T follicular helper cell (primary cell): ENCODE measurements at places on chromosomes 3 and 15.

DNA sequence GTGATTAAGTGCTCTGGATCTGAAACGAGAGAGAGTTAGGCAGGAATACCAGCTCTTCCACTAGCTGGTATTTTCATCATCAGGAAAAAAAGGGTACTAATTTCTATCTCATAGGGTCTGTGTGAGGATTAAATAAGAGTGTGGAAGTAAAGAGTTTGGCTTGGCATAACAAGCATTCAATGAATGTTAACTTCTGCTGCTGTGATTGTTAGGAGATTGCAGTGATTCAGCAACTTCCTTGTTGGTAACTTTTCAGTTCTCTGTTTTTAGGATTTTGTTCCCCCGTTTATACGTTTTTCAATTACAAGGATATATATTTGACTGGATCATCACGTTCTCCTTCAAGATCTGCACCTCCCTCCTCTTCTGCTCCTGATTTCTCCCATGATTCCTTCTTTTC lies 65.9 kb upstream of the MYO5C start:
- DNase-seq = no peak

DNA sequence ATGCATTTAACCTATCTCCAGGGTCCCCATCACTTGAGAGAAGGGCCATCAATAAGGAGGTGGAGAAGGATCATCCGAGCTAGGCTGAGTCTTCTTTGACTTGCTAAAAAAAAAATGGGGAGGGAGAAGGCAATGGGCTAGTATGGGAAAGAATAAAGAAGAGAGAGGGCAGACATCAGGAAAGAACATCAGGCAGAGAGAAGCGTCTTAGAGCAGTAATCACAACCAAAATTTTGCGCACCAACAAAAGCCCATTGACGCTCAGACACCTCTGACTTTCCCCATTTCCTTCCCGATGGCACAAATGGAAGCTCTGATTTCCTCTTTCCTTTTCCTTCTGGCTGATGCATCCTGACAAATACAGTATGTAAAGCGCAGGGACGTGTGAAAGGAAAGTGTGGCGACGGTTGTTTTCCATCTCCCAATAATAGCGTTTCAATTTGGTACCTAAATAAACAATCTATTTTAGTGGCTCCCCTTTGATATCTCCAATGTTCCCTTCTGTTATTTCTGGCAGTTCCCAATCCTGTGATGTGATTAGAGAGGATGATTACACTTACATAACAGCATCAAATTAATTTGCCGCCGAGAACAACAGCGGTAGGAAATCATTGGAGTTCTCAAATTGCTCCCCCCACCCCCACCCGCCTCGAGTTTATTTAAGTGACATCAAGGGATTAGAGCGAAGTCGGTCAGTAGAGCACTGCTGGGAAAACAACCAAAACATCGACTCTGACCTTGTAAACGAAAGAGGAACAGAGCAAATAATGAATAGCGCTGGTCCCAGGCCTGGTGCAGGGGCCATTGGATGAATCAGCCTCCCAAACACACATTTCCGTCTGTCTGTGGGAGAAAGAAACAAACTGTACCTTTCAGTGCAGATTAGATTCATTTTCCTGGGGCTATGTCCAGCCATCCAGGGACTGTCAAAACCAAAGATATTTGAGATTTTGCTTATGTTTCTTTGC lies 273.3 kb upstream of the ICE2 start:
- DNase-seq = no peak

- DNase-seq = no peak
Observed at GRCh38 chr15:49155834-49156627, 632 bp upstream of the COPS2 start.

- no peak for DNase-seq
Observed at GRCh38 chr15:71853543-71853942, 43.2 kb downstream of the NR2E3 start.

DNA sequence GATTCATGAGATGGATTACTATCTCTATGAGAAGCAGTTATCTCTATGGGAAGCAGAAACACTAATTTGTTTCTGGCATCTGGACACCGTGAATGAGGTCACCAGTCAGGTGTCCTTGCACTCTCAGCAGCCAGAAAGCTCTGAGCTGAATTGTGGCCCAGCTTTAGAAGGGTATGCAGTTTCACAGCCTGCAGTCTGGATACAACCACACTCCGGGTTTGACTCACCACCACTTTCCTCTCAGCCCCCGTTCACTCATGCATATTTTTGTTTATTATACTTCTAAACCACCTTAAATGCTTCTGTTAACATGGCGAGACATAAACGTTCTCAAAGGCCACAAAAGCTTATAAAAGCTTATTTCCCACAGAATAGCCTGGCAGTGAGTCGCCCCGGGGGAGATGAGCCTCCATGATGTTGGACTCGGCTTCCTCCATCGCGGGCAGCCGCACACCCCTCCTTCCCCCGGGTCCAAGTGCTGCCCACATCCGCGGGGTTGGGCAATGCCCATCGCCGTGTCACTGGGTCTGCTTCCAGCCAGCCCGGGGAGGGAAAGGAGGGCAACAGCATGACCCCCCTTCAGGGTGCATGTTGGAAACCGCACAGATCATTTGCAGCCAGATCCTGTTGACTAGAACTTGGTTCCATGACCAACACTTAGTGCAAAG lies 16.8 kb upstream of the SLC41A3 start:
- DNase-seq = no peak

- DNase-seq = no peak
Observed at GRCh38 chr3:177208223-177208622, 10.9 kb upstream of the TBL1XR1 start.
